H7 (cell line): ENCODE measurements at places on chromosomes 12 and 14. TPM values are rescaled to one million over a fixed set of nuclear protein-coding genes. Genes with fewer than 3 reads are reported as not detected.

GRCh38 chr14:59849411-59850130, 21.0 kb downstream of the RTN1 start:
- no peak for DNase-seq

GRCh38 chr12:120933786-120934185, 29.6 kb upstream of the SPPL3 start:
- DNase-seq = no peak

GRCh38 chr12:112482733-112483132, 64.0 kb downstream of the PTPN11 start:
- no peak for DNase-seq

The SDSL gene
- total RNA-seq = 3.3 and 4.1 TPM in 2 replicates

DNA sequence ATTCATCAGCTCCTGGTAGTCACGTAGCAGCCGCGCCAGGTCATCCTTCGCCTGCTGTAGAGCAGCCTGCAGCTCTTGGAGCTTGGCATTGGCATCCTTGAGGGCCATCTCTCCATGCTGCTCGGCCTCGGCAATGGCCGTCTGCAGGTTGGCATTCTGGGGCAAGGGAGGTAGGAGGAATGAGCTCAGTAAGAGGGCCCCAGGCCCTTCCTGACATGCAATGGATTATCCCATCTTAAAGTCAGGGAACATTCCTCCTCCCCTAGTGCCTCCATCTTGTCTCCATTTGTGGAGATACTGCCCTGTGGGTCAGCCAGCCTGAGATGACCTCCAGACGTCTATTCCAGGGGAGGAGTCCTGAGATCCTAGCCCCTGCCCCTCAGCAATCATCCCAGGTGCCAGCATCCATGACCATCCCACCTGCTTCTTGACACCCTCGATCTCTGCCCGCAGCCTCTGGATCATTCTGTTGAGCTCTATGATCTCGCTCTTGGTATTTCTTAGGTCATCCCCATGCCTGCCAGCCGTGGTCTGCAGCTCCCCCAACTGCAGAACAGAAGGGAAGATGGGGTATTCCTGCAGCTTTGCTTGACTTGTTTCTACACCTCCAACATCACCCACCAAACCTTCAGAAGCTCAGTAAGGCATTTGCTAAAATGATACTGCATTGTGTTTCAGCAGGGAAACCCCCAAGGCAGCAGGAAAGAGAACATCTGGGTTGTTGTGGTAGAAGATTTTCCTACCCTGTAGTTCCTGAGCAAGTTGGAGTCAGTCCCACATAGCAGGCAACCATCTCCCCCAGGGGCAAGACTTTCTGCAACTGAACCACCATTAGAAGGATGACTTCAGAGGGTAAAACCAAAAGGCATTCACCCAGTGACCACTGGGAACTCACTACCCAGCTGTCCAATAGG, 4.4 kb downstream of the KRT3 start:
- DNase-seq = no peak

DNA sequence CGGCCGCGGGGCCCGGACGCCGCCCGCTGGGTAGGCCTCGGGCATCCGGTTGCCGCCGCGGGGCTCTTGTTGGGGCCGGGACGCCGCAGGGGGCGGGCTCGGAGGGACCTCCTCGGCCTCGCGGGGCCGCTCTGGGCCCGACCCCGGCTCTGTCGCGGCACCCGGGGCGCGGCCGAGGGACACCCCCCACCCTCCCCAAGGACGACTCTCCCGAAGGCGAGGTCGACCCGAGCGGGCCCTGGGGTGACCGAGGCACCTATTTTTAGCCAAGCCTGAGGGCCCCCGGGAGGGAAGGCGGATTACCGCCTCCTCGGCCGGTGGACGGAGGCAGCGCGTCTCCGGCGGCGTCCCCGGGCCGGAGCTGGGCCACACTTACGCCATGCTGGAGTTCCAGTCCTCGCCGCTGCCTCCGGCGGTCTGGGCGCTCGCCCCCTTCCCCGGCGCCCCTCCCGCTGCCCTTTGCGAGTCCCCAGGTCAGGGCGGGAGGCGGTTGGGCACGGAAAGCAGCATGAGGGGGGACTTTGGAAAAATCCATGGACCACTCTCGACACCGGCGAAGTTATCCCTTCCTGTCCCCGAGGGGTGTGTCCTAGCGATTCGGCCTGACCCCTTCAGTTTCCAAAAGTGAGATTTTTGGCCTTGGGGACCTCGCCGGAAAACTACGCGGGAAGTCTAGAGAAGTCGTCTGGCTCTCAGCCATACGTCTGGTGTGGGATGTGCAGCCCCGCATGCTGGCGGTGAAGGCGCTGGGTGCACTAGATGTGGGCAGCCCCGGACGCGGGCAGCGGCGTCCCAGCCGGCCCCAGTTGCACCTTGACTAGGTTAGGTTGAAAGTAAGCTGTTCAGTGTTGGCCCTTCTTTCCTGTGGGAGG, 699 bp downstream of the KTN1 start:
- peak; percentile 81 for DNase-seq

- peak; percentile 52 for DNase-seq
Observed at GRCh38 chr14:78157494-78158437, 12.4 kb upstream of the NRXN3 start.

DNA sequence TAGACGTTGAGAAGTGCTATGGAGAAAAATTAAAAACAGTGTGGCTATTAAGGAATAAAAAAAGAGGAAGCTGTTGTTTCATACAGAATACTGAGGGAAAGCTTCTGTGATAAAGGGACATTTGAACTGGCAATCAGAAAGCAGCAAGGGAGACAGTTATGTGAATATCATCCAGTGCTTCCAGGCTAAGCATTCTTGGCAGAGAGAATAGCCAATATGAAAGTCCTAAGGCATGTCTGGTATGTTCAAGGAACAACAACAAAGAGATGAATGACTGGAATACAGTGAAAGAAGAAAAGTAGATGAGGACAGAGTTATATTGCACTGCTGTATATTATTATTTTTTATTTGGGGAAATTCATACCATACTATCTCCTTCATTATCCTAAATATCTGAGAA, 23.9 kb downstream of the SCAF11 start:
- DNase-seq = no peak

The CD163L1 gene
- total RNA-seq = 0.17 and 0.22 TPM in 2 replicates

The SRRM4 gene
- 0.26 and 0.76 TPM in 2 replicates for total RNA-seq

DNA sequence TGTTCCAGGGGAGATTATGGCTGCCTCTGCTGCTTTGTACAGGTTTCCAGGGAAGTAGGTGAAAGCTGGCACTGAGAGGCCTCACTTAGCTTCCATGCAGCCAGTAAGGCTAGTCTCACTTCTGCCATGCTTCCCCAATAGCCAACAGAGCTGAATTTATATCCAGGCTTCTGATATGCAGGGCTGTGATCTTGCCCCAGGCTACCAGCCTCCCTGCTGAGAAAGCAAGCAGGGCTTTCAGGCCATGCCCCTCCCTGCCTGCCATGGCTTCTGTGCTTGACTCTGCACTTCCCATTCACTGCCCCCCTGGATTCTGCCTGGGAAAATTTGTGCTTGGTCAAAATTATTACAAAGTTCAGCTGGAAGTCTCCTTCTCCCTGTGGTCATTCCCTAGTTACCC, 302.1 kb upstream of the FBXO33 start:
- no peak for DNase-seq

GRCh38 chr14:89767861-89768268, 186.7 kb downstream of the EFCAB11 start:
- DNase-seq = peak; percentile 36

- no peak for DNase-seq
Observed at GRCh38 chr12:58764100-58764953, 156.0 kb downstream of the LRIG3 start.

- no peak for DNase-seq
Observed at GRCh38 chr14:32728976-32729375, 209.7 kb upstream of the NPAS3 start.

The SLC6A12 gene
- 0.31 TPM in 1 of 2 replicates, not detected in the other for total RNA-seq

The GPR162 gene
- 5.4 and 7.0 TPM in 2 replicates for total RNA-seq

- DNase-seq = peak; percentile 58
Observed at GRCh38 chr12:41188841-41189394, 798 bp downstream of the PDZRN4 start.

The SIX1 gene
- 0.07 TPM in 1 of 2 replicates, not detected in the other for total RNA-seq

GRCh38 chr12:131795690-131796410, 32.3 kb upstream of the MMP17 start:
- DNase-seq = peak; percentile 86

GRCh38 chr12:47391566-47391965, 311.8 kb upstream of the AMIGO2 start:
- DNase-seq = no peak

The TSHR gene
- not detected in 2 replicates for total RNA-seq

DNA sequence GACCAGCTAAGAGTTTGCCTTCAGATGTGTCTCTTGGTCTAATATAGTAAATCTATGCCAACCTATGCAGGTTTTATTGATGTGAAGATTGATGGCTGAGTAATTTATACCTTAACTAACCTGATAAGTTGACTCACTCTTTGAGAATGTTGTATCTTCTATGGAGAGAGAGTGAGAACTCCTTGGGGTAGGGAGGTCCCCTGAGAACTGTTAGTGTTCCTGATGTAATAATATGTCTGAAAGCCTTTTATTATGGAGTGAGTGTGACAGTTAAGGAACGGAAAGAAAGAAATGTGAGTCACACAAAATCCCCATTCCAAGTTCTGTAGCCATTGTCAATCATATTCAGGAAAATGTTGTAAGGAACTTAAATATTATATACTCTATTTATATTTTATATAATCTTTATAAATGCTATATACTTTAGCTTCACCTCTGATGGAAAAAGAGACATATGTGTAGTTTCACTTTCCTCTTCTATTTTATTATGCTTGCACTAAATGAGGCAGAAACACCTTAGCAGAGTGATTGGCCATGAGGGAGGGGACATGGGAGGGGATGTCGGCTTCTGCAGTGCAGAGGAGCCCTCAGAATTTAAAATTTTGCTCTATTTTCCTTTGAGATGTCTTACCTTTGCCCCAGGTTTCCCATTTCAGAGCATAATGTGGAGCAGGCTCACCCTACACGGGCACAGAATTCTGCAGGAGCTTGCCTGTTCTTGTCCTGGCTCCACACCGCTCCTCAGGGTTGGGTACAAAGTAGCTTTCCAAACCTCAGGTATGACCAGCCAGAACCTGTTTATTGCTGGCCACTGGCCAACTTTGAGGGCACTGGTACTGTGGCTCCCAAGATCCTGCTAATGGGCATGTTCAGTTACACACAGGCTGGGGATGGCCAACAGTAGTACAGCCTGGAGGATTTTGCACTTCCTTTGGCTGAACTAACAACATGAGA, 57.7 kb downstream of the ARF6 start:
- DNase-seq = no peak

The TMBIM4 gene
- 0.07 TPM in 1 of 2 replicates, not detected in the other for total RNA-seq

GRCh38 chr12:113128802-113129663, 6.5 kb downstream of the RASAL1 start:
- no peak for DNase-seq

DNA sequence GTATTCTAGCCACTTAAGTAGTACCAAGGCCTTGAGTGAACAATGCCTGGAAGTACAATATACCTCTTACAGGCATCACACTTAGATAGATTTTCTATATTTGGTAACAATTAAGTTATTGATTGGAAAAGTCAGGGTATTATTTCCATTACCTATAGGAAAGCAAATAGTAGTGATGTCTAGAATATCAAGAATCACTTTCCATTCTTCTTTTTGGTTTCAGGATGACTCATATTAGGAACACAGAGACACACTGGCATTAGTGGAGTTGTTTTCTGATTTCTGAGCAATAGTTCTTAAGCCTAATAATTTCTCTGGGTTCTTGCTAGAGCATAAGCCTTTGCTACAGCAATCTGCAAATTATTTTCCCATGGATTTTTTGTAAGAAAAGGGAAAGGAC, 1640.0 kb upstream of the SEL1L start:
- no peak for DNase-seq

GRCh38 chr12:114166362-114166761, 200.2 kb upstream of the RBM19 start:
- DNase-seq = peak; percentile 46

- DNase-seq = no peak
Observed at GRCh38 chr14:61560323-61560722, 135.0 kb upstream of the HIF1A start.

The LTBP2 gene
- total RNA-seq = 1.3 and 2.0 TPM in 2 replicates

- DNase-seq = no peak
Observed at GRCh38 chr14:100214770-100215083, 24.2 kb upstream of the YY1 start.

The SCN8A gene
- total RNA-seq = 3.9 and 4.8 TPM in 2 replicates

The RNASE11 gene
- not detected in 2 replicates for total RNA-seq

The CCDC196 gene
- total RNA-seq = not detected in 2 replicates

DNA sequence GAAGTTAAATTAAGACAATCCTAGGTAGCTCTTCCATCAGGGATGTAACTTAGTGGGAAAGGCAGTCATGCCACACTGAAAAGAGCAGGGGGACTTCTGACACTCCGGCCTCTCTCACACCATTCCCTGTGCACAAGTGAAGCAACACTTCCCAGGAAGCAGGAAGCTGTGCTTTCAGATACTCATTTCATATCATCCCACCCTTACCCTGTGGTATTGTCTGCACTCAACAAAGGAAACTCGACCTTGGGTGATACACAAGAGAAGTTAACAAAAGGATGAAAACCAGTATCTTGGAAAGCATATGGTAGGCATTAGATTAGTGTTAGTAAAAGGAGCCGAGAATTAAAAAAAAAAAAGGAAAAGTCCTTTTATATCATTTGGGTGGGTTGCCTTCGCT, 61.3 kb upstream of the MDM1 start:
- DNase-seq = no peak

GRCh38 chr12:8917751-8918150, 3.4 kb downstream of the PHC1 start:
- DNase-seq = no peak

DNA sequence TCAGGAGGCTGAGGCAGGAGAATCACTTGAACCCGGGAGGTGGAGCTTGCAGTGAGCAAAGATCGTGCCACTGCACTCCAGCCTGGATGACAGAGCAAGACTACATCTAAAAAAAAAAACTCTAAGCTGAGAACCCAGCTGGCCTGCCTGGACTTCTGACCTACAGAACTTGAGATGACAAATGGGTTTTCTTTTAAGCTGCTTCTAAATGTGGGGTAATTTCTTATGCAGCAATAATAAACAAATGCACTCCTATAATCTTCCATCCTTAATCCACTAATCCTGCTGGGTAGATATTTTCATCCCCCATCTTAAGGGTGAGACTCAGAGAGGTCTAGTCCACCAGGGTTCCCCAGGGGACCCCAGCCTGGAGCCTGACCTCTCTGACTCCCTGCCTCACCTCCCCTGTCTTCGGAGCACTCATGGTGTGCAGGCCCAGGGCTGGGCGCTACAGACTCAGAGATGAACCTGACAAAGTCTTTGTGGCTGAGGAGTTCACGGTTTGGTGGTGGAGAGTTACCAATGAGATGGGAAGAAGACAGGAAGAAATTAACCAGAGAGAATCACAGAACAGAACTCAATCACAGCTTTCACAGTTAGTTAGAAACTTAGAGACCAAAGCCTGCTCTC, 39.7 kb upstream of the BDKRB2 start:
- no peak for DNase-seq

The GMFB gene
- total RNA-seq = 64.2 and 73.3 TPM in 2 replicates

DNA sequence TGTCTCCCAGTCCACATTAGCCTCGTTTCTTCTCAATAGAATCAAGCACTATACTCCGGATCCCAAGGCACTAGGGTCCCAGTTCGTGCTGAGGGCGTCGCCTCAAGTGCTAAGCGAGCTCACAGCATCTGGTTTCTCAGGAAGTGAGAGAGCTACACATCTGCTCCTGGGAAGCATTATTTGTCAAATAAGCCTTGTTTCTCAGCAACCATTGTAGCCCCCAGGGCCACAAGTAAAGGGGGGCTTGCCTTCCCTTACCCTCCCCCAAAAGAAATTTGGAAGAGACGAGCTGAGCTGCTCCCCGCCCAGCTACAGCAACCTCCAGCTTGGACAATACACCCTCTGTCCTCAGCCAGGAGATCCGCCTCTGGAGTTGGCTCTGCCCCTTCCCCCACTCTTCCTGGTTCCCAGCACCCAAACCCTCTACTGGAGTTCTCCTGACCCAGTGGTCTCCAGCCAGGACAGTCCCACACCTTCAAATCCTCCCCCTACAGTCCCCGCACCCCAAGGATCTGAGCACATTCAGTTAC, 5.7 kb upstream of the TNS2 start:
- DNase-seq = peak; percentile 38
